ENCODE measurements at places on chromosomes 1 and 21. TPM values are rescaled to one million over a fixed set of nuclear protein-coding genes. Genes with fewer than 3 reads are reported as not detected.

COL6A1 gene
- 32.2 TPM for total RNA-seq

DNA sequence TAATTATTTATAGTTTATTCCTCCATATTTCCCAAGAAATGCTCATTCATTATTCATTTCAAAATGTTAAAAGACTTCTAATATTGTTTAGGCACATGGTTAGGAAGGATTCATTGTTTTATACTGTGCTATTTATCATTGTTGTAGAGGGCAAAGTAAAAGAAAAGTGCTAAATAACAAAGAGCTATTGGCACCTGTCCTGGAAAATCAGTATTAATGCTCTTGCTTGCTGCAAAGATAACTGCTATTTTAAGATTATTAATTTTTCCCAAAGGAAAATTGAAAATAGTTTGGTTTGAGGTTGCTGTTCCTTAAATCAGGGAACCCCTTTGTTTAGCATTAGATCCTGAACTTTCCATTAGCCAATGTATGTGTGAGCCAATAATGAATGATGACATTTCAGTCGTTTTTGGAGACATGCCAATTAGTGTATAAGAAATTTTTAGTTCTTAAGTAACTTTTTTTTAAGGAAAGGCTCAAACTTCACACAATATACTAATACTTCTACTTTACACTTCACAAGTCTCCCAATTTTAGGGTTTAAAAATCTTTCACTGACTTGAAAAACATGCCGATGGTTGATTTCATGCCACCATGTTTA lies 39.9 kb downstream of the EPB41 start:
- DNase-seq, result no peak

DNA sequence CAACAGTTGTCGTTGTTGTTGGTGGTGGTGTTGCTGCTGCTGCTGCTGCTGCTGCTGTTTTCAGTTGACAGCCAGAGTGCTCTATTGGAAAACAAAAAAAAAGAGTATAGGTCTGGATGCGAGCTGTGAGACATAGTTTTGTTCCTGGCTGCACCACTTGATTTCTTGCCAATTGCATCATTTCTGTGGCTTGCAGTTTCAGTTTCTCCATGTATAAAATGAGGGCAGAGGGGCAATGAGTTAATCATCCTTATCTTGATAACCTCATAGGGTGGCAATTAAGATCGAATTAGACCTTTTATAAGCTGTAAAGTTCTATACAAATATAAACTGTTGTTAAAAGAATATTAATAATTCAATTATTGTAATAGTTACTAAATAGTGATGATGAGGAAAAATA lies 156.7 kb downstream of the DMRTA2 start:
- no peak for DNase-seq

DNA sequence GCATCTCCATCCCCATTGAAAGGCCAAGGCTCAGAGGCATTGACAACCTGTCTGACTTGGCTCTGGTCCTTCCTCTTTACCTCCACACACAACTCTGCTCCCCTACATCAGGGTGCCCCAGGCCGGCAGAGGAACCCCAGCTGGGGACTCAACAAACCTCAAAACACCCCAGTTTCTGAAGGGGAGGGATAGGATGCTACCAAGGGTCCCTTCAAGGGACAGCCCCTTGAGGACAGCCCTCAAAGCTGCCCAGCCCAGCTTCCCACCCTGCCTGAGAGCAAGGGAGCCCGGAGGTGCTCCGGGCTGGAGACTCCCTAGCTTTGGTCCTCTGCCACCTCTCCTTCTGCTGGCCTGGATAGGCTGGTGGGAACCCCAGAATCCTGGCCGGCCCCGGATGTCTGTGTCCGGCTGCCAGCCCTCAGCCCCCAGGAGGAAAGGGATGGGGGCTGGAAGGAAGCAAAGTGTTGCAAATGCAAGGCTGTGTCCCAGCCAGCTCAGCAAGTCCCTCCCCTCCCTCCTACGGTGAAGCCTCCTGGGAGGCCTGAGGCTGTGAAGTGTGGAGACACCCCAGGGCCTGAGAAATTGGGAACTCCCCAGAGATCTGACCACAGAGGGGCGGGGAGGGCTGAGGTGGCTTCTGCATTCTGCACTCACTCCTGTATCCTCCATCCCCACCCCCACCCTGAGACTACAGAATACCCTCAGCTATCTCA lies 1.1 kb upstream of the MARCKSL1 start:
- DNase-seq, result peak; percentile 45

NUF2 gene
- total RNA-seq, result 1.3 TPM

DNA sequence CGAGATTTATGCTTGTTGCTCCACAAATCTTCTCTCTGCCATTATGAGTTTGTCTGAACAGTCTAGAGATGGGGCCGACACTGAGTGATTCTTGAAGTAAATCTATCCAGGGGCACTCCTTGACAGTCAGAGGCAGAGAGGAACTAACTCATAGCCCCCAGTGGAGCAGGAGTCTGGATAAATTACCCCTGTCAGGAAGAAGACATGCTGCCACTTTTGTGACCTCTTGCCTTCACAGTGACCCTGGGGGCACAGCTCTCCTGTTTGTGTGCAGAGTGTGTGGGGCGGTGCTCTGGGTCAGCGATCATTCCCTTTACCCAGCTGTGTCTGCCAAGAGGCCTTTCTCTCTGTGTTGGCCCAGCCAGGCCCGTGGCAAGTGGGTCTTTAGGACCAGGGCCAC lies 29.5 kb downstream of the PEX14 start:
- DNase-seq, result no peak

DNA sequence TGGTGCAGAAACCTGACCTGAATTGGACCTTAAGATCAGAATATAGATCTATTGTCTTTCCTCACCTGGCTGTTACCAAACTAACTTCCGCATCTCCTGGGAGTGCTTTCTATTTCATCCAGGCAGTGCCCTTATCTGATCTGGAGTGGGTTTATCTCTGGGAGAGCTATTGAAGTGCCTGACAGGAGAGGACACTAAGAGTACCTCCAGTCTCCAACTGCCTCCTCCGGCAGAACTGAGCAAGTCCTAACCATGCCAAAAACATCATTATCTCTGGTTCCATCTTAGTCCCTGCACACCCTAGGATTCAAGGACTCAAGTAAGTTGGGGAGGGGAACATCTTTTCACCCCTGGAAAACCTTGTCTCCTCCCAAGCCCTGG lies 12.4 kb upstream of the KCNJ15 start:
- DNase-seq, result no peak

DNA sequence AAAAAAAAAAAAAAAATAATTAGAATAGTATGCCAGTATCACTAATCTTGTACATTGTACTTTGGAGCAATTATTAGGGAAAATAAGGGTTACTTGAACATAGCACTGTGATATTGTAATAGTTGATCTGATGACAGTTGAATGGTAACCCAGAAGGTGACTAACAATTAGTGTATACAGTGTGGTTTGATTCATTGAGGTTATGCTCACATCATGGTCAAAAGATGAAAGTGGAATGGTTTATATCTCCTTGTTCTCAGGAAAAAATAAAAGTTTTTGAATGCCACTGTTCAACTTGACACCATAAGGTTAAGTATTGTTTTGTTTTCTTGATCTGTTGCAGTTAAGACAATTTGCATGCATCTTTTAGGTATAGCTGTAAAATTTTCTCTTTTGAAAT lies 87.0 kb downstream of the GPR52 start:
- no peak for DNase-seq

GRCh38 chr1:1181938-1182410 lies 8.3 kb downstream of the TTLL10 start:
- no peak for DNase-seq

DNA sequence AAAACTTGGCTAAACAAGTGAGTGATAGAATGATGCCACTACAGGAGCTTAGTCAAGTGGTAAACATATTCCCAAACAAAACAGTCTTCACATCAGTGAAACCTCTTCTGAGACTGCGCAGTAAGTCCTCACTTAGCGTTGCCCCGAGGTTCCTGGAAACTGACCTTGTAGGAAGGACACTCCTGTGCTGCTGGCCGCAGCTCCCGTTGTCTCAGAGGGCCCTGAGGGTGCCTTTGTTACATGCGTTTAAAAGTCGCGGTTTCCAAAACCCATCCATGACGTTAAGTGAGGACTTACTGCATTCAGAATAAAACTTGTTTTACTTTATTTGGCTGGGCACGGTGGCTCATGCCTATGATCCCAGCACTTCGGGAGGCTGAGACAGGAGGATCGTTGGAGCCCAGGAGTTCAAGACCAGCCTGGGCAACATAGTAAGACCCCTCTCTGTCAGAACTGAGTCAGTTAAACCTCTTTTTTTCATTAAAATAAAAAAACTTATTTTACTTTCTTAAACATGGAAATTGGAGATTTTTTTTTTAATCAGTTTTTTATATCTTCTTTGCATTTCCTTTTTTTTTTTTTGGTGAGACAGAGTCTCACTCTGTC lies 36.0 kb upstream of the DIP2A start:
- DNase-seq, result no peak

BTG2 gene
- total RNA-seq, result 76.9 TPM

- no peak for DNase-seq
Observed at GRCh38 chr1:81801651-81802456, 1.1 kb downstream of the ADGRL2 start.

SYPL2 gene
- total RNA-seq, result 0.87 TPM

- no peak for DNase-seq
Observed at GRCh38 chr1:163826500-163826899, 504.7 kb downstream of the NUF2 start.

DNA sequence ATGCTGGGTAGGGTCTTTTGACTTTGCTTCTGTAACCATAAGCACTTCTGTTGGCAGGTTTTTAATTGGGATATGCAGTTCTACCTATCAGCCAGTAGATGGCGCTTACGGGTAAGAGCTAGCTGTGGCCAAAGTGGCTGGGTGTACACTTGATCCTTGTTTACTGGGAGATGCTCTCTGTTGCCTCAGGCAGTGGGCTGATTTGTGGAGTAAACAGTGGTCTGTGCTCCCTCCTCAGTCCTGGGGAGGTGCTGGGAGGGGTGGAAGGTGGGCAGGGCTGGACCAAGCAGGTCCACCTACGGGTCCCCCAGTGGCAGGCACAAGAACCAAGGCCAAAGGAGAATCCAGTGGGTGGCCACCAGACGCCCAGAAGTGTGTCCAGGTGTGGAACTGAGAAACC lies 43.4 kb downstream of the RALGPS2 start:
- no peak for DNase-seq

FCRL2 gene
- 1.2 TPM for total RNA-seq
